ENCODE measurements at places on chromosomes 4 and X.

DNA sequence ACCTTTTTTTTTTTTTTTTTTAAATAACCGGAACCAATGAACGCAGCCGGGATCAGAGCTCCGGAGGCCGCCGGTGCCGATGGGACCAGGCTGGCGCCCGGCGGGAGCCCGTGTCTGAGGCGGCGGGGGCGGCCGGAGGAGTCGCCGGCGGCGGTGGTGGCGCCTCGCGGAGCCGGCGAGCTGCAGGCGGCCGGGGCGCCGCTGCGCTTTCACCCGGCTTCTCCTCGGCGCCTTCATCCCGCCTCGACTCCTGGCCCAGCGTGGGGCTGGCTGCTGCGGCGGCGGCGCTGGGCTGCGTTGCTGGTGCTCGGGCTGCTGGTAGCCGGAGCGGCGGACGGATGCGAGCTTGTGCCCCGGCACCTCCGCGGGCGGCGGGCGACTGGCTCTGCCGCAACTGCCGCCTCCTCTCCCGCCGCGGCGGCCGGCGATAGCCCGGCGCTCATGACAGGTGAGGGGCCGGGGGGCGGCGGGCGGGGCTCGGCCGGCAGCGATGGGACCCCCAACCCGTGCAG lies 337 bp downstream of the STIM2 start:
- DNase-seq: no peak

GRCh38 chrX:14079891-14080430 lies 50.3 kb upstream of the GEMIN8 start:
- DNase-seq: no peak

DNA sequence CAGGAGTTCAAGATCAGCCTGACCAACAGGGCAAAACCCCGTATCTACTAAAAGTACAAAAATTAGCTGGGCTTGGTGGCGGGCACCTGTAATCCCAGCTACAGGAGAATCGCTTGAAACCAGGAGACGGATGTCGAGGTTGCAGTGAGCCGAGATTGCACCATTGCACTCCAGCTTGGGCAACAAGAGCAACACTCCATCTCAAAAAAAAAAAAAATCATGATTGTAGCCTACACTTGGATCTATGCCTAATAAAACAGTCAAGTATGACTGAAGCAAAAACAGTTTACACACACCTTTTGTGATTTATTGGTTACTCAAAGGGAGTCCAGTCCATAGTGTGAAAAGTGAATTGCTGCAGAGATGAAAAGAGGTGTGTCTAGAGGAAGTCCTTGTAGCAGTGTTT lies 34.7 kb upstream of the TASL start:
- DNase-seq: no peak

DNA sequence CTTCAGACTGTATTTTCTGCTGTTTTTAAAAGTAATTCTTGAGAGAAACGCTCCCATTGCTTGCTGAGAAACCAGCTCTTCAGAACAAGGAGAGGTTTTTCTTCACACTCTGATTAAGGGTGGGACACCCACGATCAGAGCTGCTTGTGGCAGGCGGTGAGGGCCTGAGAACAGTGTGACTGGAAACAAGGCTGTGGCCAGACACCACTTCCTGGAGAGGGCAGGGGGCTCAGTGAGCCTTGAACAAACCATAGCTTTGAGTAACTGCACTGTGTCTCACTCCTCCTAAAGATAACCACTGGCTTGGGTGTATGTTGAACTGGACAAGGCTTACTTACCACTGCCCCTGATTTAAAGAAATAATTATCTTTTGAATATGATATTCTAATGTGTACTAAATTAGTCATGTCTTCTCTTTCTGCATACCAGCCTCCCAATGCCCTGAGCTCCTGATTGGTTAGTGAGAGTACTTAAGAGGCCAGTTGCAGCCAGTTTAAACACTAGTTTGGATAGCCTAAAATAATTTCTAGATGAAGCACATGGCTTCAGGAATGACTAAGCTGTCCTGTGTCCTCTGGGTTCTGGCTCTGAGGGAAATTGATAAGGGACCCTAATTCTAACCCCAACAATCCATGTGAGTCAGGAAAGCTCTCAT lies 3.7 kb upstream of the GPR82 start:
- no peak for DNase-seq

- DNase-seq: no peak
Measured at GRCh38 chr4:80011636-80012236, 61.3 kb downstream of the ANTXR2 start.

- DNase-seq: no peak
Measured at GRCh38 chr4:34636623-34637022, 1607.7 kb downstream of the ARAP2 start.

DNA sequence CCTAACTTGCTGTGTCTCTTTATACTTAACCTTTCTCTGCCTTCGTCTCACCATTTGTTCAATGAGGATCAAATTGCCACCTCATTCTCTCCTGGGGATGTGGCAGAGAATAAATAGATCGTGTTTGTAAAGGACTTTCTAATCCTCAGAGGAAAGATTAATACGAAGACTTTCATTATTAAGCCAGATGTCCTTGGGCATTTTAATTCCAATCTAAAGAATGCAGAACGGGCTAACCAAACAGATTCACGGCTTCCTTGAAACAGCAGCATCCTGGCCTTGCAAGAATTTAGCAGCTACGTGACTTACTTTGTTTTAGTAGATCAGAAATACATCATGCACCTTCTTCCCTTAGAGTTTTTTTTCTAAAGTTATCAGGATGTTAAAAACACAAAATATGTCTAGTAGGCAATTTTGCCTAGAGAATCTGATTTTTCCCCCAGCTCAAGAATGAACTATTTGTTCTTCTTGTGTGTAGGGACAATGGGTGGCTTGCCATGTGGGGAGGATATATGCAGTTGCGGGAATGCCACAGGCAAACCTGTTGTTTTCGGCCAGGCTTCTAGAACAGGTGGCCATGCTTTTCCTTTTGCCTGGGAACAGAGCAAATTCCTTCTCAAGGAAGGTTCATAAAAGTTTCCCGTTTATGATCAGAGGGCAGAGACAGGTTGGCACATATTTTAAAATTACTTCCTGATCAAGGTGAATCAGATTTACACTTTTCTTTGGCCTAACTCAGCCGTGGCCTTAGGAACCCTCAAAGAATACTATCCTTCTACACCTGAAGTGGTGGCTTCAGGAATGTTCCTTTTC lies 3.0 kb downstream of the MID1 start:
- DNase-seq: no peak

DNA sequence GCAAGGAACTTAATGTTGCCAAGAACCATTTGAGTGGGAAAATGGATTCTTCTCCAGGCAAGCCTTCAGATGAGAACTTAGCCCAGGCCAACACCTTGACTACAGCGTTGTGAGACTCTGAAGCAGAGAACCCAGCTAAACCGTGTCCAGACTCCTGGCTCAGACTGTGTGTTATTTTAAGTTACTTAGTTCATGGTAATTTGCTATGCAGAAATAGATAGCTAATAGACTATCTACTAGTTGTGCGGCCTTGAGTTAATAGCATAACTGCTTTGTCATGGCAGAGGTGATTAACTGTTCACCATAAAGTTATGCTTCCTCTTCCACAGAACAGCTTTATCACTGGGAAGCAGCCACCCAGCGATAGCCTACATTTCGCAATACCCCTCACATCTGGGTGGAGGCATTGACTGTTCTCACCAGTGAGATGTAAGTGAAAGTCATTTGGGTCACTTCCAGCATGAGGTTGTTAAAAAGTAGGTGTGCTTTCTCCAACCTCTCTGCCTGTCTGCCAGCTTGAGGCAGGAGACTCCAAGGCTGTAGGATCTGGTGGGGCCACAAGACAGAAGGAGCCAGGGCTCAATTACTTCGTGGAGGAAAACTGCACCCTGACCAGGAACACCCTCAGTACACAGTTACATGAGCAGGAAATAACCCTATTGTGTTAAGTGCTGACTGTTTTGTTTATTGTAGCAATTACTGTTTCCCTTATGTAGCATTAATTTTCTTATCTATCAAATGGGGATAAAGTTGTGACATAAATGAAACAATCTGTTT lies 94.2 kb downstream of the GPAT3 start:
- no peak for DNase-seq

- no peak for DNase-seq
Measured at GRCh38 chrX:68190799-68191198, 242.5 kb downstream of the OPHN1 start.

GRCh38 chrX:134172588-134173259 lies 64.3 kb upstream of the CCDC160 start:
- no peak for DNase-seq

GRCh38 chr4:109040441-109040840 lies 262.0 kb downstream of the COL25A1 start:
- DNase-seq: no peak

GRCh38 chrX:79182071-79182470 lies 37.6 kb downstream of the GPR174 start:
- DNase-seq: no peak

- no peak for DNase-seq
Measured at GRCh38 chr4:37970702-37971101, 10.5 kb downstream of the PTTG2 start.

GRCh38 chr4:8600686-8601085 lies 8.1 kb downstream of the CPZ start:
- DNase-seq: no peak

- DNase-seq: no peak
Measured at GRCh38 chr4:185833055-185833598, 21.1 kb upstream of the SORBS2 start.

GRCh38 chrX:132795181-132795580 lies 163.2 kb downstream of the HS6ST2 start:
- no peak for DNase-seq

DNA sequence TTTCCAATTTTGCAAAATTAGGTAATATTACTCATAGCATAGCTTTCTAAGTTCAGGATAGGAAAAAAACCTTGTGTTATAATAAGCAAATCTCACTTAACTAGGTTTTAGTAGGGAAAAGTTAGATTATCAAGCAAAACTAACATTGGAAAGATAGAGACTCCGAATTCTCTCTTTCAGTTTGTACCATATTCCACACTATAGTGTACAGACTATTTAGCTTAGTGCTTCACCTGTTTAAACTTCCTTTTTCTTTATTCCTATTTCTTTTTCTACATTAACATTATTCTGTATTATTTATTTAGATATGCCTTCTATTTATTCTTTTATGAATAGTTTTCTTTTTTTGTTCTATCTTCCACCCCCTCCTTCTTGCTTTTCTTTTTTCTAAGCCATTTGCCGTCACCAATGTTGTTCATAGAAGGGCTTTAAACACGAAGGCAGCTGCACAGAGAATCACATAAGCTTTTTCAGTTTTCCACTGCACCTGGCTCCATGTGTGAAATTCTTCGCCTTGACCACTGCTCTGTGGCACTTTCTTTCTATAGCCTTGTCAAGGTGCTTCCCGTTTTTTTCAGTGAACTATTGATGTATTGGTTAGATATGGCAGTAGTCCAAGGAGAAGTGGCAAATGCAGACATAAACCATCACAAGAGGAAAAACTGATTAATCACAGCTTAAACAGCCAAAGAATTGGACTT lies 8.5 kb downstream of the PCDH10 start:
- no peak for DNase-seq

DNA sequence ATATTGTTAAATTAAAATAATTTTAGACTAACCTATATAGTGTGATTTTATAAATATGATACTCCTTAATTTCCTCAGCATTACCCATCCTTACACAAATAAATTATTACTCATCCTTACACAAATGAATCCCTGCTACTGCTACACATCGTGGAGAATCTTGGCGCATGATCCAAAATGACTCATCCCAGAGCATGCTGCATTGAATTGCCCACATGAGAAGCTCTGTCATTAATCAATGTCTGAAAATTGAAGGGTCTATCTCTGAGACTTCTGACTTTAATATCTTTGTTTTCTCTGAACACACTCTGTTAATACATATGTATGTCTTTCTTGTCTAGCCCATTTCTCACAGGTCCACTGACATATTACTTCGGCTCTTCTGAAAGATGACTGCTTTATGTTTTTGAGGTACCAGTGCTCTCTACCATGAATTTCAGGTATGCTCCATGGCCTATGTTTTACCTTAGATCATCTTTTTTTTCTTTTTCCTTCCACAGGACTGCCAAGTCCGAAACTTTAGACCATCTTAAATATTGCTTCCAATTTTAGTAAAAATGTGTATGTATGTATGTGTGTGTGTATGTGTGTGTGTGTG lies 15.7 kb upstream of the DUSP21 start:
- no peak for DNase-seq

DNA sequence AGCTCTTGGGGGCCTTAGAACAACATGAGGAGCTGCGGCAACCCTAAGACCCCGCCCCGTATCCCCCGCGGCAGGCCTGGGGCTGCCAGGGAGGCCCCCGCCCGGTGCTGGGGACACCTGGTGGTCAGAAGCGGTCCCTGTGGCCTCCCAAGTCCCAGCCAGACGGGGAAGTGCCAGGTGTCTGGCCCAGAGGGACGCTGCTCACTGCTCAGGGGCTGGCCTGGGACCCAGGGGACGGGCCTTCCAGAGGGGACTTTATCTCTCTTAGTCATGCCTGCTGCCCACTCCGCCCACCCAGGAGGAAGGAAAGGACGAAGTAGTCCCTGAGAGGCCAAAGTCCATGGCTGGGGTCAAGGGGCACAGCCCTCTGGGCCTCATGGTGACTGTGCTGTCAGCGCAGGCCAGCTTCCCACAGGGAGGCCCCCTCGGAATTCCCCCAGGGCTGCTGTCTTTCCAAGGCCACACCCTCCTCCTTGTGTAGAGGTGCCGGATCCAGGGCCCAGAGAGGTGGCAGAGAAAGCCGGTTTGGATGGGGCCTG lies 31.0 kb upstream of the HTRA3 start:
- no peak for DNase-seq

DNA sequence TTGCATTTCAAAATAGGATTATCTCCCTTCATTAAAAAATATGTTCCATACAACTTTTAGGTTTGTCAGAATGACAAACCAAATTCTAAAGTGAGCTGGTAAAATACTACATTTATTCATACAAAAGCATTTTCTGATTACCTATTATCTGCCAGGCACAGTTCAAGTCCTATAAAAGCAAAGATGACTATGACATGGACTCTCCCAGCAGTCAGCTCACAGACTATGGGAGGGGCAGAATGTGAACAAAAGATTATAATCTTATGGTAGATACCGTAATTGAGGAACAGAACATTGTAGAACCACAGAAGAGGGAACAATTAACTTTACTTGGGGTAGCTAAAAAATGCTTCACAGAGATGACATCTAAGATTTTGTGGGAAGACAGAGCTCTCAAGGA lies 12.4 kb downstream of the PAQR3 start:
- no peak for DNase-seq

DNA sequence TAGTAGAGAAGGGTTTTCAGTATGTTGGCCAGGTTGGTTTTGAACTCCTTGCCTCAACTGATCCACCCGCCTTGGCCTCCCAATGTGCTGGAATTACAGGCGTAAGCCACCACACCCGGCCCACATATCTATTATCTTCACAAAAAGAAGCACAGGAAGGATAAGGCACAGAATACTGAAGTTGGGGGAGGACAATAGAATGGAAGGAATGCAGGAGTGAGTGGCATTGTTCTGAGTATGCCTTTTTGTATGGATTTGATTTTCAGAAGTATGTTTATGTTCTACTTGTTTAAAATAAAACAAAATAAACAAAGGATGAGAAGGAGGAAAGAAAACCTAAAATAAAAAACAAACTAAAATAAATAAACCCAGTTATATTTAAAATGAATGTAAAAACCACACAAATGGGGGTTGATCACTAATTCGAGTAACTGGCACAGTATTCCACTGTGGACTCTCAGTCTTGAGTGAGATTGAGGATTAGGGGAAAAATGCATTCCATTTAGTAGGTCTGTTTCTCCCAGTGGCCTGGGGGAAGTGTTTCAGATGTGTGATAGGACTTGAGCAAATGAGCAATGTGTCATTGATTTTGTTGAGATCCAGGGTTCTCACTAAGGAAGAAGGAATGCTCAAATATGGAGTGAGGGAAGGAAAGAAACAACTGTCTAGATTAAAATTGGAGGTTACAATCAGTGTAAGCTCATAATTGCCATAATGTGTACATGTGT lies 109.0 kb upstream of the C1QTNF7 start:
- DNase-seq: no peak

Measured in renal pelvis (tissue), 12 donors.